A549 treated with dexamethasone at 1 μM for 4 hours (cell line): ENCODE measurements at places on chromosomes 4 and X. TPM values are rescaled to one million over a fixed set of nuclear protein-coding genes. Genes with fewer than 3 reads are reported as not detected.

The MTMR8 gene
- 0.45 to 0.64 TPM (median 0.51 TPM) in 5 replicates for total RNA-seq

The PWWP3B gene
- total RNA-seq, result not detected in 5 replicates

The PRDM5 gene
- 2.9 to 5.1 TPM (median 4.4 TPM) in 5 replicates for total RNA-seq

The ODAM gene
- total RNA-seq, result not detected in 5 replicates

The ATP2B3 gene
- total RNA-seq, result 0.07 to 0.15 TPM (median 0.13 TPM) in 5 replicates

The PAQR3 gene
- total RNA-seq, result 6.1 to 9.2 TPM (median 8.9 TPM) in 5 replicates

The MGARP gene
- 0.34 to 0.69 TPM (median 0.59 TPM) in 5 replicates for total RNA-seq

The FABP2 gene
- not detected in 5 replicates for total RNA-seq

The HPGD gene
- 76.6 to 88.4 TPM (median 79.0 TPM) in 5 replicates for total RNA-seq

The CXCL11 gene
- total RNA-seq, result 0.07 to 0.31 TPM (median 0.18 TPM) in 5 replicates

The TXK gene
- total RNA-seq, result 0.08 to 0.26 TPM (median 0.14 TPM) in 5 replicates

The SPACA5 gene
- not detected in 5 replicates for total RNA-seq

The CENPVL2 gene
- total RNA-seq, result not detected in 5 replicates

The ALB gene
- 0.19 to 0.26 TPM in 2 of 5 replicates, not detected in the others for total RNA-seq

The SSX2 gene
- not detected in 5 replicates for total RNA-seq

The TCEAL2 gene
- total RNA-seq, result not detected in 5 replicates

The OGT gene
- total RNA-seq, result 23.8 to 50.0 TPM (median 36.7 TPM) in 5 replicates

The NSD2 gene
- total RNA-seq, result 35.1 to 50.6 TPM (median 46.8 TPM) in 5 replicates

The ZNF718 gene
- total RNA-seq, result 0.26 to 0.56 TPM (median 0.47 TPM) in 5 replicates

The PIN4 gene
- 38.9 to 79.0 TPM (median 39.4 TPM) in 5 replicates for total RNA-seq

The EGFL6 gene
- 0.05 TPM in 1 of 5 replicates, not detected in the others for total RNA-seq

The SPATA4 gene
- 0.14 to 0.32 TPM (median 0.21 TPM) in 5 replicates for total RNA-seq

The ADGRG4 gene
- total RNA-seq, result not detected in 5 replicates

The CRMP1 gene
- total RNA-seq, result 3.9 to 5.3 TPM (median 4.9 TPM) in 5 replicates

The MMAA gene
- 0.97 to 2.1 TPM (median 1.9 TPM) in 5 replicates for total RNA-seq

The ARX gene
- total RNA-seq, result 0.39 to 0.75 TPM (median 0.58 TPM) in 5 replicates

The PORCN gene
- total RNA-seq, result 14.2 to 17.5 TPM (median 15.9 TPM) in 5 replicates

The ZCCHC12 gene
- total RNA-seq, result 0.19 to 0.38 TPM (median 0.24 TPM) in 5 replicates

The RNF150 gene
- total RNA-seq, result 0.20 to 0.55 TPM (median 0.41 TPM) in 5 replicates

The LRIT3 gene
- total RNA-seq, result 0.03 to 0.06 TPM (median 0.04 TPM) in 4 of 5 replicates, not detected in the other

The FGF16 gene
- total RNA-seq, result not detected in 5 replicates

The AWAT2 gene
- total RNA-seq, result not detected in 5 replicates

The TLR6 gene
- total RNA-seq, result 1.5 to 2.6 TPM (median 2.3 TPM) in 5 replicates

The GABRG1 gene
- not detected in 5 replicates for total RNA-seq

The PNCK gene
- total RNA-seq, result 0.07 to 0.41 TPM (median 0.18 TPM) in 5 replicates

The SPIN4 gene
- total RNA-seq, result 3.7 to 5.8 TPM (median 5.2 TPM) in 5 replicates

The GPRASP2 gene
- 4.3 to 6.2 TPM (median 5.5 TPM) in 5 replicates for total RNA-seq

The OPRPN gene
- total RNA-seq, result not detected in 5 replicates

The FBXO8 gene
- total RNA-seq, result 8.6 to 9.7 TPM (median 8.9 TPM) in 5 replicates

The GAK gene
- total RNA-seq, result 31.3 to 51.7 TPM (median 47.9 TPM) in 5 replicates

The CLDN34 gene
- not detected in 5 replicates for total RNA-seq

The ADAMTS3 gene
- not detected in 5 replicates for total RNA-seq

The SLITRK4 gene
- 0.01 TPM in 1 of 5 replicates, not detected in the others for total RNA-seq
